ENCODE measurements at places on chromosomes 5 and 9.

- no peak overlapping the region for H3K4me3 ChIP-seq
- no peak overlapping the region for H3K27ac ChIP-seq
These were observed 10.5 kb upstream of the ZNF354A start for GRCh38 chr5:178740921-178741320.

GRCh38 chr9:99720455-99721050 is 101.1 kb upstream of the NR4A3 start:
- H3K4me3 ChIP-seq: no peak overlapping the region
- no peak for DNase-seq
- no peaks in the 10 kb centered on the region for H3K36me3 ChIP-seq
- no peak overlapping the region for H3K27ac ChIP-seq
- H3K4me1 ChIP-seq: no peaks in the 10 kb centered on the region

DNA sequence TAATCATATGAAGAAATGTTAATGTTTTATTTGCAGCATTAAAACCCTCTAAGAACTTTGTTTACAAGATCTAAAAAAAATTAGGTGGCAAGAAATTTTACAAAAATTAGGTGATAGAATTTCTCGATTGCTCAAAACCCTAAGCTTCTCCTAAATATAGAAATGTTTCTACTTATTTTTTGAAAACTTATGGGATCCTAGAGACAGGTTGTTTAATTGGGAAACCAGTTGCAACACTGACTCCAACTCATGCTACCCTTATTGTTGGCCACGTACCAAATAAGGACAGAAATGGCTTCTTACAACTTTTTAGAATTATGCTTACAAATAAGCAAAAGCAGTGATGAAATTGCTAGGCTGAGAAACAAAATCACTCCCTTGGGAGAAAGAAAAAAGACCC is 531.1 kb downstream of the PDE4D start:
- no peaks in the 10 kb centered on the region for H3K4me1 ChIP-seq

DNA sequence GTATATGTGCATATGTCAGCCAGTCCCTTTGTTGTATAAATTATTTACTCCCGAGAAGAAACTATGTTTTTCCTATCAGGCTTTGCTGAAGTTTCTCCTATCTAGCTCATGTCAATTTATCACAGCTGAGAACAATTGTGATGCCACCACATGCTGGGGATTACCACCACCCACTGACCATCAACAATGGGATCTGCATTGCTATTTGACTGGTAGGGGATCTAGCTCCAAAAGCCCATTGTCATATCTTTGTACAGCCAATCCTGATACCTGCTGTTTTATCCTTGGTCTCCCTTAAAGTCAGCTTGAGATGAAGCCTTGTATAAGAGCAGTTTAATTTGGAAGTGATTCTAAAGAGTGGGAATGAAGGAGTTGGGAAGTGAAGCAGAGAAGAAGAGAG is 53.9 kb upstream of the KCNN2 start:
- H3K4me3 ChIP-seq: no peak overlapping the region
- no peaks in the 10 kb centered on the region for H3K4me1 ChIP-seq
- H3K27me3 ChIP-seq: 0 out of 2 replicates have a peak, but pooled peaks cover 9% of the 10 kb centered on the region

DNA sequence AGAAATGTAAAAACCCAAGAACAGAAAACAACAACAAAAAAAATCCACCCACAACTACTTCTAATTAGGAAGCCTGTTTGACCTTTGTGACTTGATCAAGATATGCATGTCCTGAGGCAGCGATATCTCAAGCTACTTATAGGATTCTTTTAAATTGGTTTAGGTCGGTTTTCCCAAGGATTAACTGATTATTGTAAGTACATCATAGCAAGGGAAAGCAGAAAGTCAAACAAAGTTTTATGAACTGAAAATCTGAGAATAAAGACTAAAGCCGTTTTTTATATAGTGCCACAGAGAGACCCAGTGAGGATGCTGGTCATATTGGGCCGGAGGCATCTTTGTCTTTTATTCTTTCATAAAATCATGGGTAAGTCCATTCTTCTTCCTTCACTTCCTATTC is 72.0 kb downstream of the CD180 start:
- H3K27me3 ChIP-seq: peaks cover 14% of the 10 kb centered on the region
- H3K4me3 ChIP-seq: no peak overlapping the region
- H3K27ac ChIP-seq: no peak overlapping the region
- DNase-seq: no peak

DNA sequence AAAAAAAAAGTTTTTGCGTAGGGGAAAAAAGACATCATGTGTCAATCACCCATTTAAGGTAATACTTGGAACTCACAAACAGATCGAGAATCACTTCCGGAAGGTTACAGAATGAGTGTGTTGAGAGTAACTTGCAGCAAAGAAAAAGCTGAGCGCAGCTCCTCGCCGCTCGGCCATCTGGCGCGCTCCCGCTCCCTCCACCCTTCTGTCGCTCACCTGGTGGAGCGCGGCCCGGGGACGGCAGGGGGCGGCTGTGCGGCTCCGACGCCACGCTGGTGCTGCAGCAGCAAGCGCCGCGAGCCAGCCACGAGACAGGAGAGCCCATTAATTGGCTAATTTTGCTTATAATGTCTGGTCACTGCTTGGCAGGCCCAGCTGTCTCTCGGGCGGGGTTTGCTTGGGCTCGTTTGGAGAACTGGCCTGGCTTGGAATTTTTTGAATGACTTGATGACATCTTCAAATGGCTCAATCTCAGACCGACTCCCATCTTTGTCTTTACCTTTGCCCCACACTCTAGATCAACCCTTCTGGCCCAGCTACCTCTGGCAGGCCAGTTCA is 601.8 kb downstream of the CCDC171 start:
- H3K27me3 ChIP-seq: no peaks in the 10 kb centered on the region
- H3K36me3 ChIP-seq: no peaks in the 10 kb centered on the region
- H3K4me3 ChIP-seq: no peak overlapping the region
- DNase-seq: no peak

GRCh38 chr9:136658849-136659535 is 3.7 kb upstream of the EGFL7 start:
- H3K4me1 ChIP-seq: no peaks in the 10 kb centered on the region
- no peak overlapping the region for H3K27ac ChIP-seq

DNA sequence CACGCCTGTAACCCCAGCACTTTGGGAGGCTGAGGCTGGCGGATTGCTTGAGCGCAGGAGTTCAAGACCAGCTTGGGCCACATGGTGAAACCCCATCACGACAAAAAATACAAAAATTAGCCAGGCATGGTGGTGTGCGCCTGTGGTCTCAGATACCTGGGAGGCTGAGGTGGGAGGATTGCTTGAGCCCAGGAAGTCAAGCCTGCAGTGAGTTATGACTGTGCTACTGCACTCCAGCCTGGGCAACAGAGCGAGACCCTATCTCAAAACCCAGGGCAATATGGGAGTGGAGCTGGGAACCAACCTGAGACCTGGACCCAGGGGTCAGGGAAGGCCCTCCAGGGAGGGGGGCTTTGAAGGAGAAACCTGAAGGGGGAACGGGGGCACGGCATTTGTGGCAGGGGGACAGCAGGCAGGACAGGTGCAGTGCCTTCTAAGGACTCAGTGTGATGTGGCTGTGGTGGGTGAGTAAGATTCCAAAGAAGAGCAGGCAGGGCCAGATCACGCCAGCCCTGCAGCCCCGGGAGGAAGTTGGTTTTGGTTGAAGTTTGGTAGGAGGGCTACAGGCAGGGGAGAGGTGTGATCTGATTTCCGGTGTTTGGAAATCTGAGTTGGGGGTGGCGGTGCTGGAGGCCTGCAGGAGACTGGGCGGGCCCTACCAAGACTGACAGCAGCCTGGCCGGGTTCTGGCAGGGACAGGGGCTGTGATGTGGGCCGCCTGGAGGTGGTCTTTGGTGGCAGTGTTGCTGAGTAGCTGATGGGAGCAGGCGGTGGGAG is 46.2 kb downstream of the NTNG2 start:
- no peaks in the 10 kb centered on the region for H3K4me1 ChIP-seq
- no peak for DNase-seq
- H3K27me3 ChIP-seq: peaks cover 16% of the 10 kb centered on the region
- H3K27ac ChIP-seq: no peak overlapping the region
- H3K36me3 ChIP-seq: no peaks in the 10 kb centered on the region
- H3K4me3 ChIP-seq: no peak overlapping the region

All from HCT116 (cell line).